ENCODE measurements at places on chromosomes 3 and 15.

DNA sequence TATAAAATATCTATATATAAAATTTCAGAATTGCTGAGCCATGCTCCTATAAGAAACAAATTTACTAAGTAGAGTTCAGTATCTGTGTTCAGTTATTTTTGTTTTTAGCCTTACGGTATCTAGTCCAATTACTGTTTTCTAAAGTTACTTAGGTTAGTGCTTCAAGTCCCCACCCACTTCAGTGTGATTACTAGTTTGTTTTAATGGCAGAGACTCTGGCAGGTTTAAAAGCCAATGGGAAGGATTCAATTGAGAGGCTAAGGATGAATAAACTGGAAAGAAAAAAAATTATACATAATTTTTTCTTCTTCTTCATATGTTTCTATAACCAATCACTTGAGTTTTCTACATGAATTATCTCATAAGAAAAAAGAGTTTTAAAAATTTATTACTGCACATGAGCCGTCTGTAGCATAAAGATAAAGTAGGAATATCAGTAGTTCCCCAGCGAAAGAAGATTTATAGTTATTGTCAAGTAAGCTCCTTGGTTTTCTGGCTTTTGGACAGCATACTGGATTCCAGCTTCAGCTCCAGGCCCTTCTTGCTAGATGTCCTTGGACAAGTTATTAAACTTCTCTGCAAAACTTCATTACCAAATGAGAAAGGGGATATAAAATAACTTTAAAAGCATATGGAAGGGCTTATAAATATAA, 46.8 kb downstream of the AAGAB start:
- DNase-seq: no peak

- DNase-seq: no peak
Measured at GRCh38 chr3:82081351-82081750, 319.9 kb upstream of the GBE1 start.

DNA sequence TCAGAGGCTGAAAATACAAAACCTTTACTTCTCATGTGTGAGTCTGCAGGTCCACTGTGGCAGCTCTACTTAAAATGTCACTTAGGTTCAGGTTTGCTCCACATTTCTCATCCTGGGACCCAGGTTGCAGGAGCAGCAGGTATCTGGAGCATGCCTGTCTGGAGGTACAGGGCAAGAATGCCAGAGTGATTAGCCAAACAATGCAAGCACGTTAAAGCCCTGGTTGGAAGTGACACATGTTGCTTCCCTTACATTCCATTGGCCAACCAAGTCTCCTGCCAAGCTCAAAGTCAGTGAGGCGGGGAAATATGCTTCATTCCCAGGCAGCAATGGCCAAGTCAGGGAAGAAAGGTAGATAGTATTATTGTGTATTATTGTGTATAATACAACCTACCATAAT, 76.8 kb upstream of the ARL6 start:
- no peak for DNase-seq

- DNase-seq: no peak
Measured at GRCh38 chr15:51097553-51098330, 3.0 kb upstream of the TNFAIP8L3 start.

GRCh38 chr3:55191911-55192775, 264.3 kb upstream of the LRTM1 start:
- no peak for DNase-seq

DNA sequence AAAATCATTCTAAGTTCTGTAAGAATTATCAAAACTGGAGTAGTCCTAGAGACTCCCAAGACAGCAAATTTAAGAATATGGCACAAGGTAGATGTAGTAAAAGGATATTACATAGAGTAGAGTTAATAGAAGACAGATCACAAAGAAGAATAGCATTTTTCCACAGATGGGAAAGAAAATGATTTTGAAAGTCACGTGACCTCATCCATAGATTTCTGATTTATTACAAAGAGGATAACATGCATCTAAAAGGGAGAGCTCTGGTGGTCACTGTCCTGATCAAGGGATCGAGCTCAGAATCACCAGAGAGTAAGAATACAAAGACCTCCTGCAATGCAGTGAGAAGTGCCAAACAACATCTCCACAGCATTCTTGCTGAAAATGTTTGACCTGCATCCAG, 354.4 kb downstream of the TBL1XR1 start:
- no peak for DNase-seq

- DNase-seq: no peak
Measured at GRCh38 chr3:124277144-124277890, 285.4 kb upstream of the ROPN1 start.

DNA sequence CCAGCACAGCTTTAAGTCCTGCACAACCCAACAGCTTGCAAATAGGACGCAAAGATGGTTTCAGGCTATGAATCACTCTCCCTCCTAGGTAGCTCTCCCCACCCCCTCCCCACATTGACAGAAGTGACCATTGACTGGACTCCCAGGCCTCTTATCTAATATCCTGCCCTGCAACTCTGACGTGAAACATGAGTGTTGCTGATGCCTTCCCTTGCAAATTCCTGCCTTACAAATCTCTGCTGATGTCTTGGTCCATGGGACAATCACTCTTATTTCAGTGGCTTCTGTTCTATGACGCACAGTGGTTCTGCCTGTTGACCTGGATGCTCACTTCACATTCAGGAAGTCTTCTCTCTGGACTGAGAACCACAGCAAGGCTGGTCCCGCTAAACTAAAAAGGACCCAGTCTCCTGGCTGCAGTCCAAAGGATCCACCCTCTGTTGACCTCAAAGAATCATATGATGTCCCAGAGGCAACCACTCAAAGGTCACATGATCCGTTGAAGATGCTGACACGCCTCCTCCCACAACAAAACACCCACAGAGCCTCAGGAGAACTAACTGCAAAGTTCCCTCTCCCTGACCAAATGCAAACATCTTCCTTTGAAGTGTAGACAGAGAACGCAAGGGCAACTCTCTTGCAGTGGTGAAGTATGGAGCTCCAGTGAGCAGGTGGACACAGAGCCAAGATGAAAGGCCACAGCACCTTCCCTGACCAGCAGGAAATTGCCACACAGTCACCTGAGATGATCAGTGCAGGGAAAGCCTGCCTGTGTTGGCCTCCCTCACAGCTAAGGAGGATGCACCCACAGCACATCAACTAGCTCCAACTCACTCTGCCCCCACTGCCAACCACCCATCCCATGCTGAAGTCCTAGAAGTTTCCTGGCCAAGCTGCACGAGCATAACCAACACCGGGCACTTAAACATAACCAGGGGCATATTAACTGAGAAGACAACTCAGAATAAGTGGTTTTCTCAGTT, 112.3 kb downstream of the ADAMTS17 start:
- no peak for DNase-seq

GRCh38 chr3:175073219-175073905, 214.2 kb downstream of the NAALADL2 start:
- no peak for DNase-seq

DNA sequence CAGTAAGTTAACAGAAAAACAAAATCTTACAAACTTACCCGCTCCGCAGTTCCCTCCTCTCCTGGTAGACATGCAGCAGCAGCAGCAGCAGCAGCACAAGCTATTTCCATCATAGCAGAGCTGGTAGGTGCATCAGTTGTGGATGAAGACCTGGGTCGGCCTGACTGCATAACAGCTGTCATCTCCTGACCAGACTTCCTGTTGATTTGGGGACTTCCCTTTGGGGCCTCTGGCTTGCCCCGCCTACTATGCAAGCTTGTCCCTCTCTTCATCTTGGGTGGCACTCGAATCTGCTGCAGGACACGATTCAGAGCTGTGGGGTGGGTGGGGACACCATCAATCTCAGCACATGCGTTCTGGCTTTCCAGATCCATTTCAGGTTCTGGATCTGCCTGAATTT, 65.7 kb downstream of the TMCC1 start:
- no peak for DNase-seq

GRCh38 chr3:136624371-136624770, 127.8 kb downstream of the STAG1 start:
- no peak for DNase-seq

- DNase-seq: no peak
Measured at GRCh38 chr3:71530903-71531530, 52.5 kb downstream of the FOXP1 start.

DNA sequence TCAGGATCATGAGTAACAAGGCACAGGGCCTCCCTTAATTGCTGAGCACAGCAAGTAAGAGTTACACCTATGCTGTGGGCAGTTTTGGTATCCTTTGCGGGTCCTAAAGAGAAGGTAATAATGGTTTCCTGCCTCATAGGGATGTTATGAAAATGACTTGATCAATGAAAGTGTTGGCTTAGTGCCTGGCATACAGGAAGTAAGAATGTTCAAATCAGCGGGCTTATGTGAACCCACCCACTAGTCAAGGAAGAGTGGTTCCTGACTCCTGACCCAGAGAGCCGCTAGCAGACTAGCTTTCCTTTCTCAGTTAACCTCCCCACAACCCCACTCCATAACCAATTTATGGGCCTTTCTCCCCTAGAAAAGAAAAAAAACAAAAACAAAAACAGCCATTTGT, 5.2 kb upstream of the ADAMTS9 start:
- DNase-seq: no peak
